ENCODE measurements at places on chromosomes 7 and 10.

- DNase-seq = no peak
Measured at GRCh38 chr7:154906736-154907355, 96.1 kb downstream of the PAXIP1 start.

DNA sequence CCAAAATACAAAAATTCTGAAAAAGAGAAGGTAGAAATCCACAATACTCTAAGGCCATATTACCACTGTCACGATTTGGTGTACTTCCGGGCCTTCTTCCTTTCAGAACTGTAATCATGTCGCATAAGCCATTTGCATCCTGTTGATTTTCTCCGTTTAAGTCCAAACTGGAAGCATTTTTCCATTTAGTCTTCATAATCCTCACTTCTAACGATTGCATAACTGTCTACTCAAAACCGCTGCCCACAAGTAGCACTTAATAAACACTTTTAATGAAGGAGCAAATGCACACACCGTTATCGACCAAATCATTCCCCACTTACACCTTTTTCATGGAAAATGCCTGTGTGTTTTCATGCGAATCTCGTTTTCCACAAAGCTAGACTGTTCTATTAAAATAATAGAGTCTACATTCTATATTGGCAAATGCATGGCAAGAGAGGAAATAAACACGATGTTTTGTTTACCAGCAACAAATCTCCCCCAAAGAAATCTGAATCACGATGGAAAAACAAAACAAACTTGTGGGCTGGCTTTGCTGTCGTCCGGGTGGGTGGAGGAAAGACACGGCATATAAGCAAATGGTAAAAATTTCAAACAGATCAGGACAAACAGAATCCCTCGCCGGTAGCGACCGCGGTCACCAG is 1.0 kb downstream of the ATE1 start:
- DNase-seq = no peak

- DNase-seq = no peak
Measured at GRCh38 chr10:83104616-83105015, 1034.7 kb upstream of the GHITM start.

DNA sequence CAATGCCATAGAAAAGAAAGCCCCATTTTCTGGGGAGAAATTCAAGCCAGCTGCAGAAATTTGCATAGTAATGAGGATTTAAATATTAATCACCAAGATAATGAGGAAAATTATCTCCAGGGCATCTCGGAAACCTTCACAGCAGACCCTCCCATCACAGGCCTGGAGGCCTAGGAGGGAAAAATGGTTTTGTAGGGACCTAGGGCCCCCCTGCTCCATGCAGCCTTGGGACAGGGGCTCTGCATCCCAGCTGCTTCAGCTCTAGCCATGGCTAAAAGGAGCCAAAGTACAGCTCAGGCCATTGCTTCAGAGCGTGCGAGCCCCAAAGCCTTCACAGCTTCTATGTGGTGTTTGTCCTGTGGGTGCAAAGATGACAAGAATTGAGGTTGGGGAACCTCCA is 46.6 kb upstream of the VOPP1 start:
- no peak for DNase-seq
